ENCODE measurements at places on chromosomes 5 and 9.

- DNase-seq = no peak
These were observed 52.0 kb upstream of the NCS1 start for GRCh38 chr9:130120299-130120587.

DNA sequence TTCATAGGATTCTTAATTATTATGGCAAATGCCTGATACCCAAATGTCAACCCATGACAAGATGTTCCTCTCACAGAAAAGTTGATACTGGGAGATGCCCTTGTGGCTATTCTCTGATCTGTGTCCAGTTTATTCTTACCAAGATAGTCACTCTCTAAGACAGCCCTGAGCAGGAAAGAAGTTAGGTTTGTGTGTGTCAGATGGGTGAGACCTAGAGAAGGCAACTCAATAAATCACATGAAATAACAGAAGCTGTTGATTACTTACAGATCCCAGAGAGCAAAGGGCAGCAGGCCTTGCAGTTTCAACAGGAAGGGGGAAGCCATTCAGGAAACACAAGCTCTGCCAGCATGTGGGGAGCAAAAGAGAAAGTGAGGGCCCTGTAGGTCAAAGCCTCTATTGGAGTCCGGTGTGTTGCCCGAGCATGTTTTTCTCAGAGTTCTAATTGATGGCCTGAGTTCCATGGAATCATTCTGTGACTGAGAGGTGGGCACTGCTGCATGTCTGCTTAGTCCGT, 1193.7 kb upstream of the CDH18 start:
- DNase-seq = no peak

- no peak for DNase-seq
These were observed 1217.0 kb upstream of the DMAC1 start for GRCh38 chr9:9016597-9016996.

GRCh38 chr9:128388150-128388549, 17.0 kb downstream of the URM1 start:
- DNase-seq = no peak

Measured in CD4-positive, alpha-beta T cell (primary cell).